ENCODE measurements at places on chromosomes 12 and 14.

DNA sequence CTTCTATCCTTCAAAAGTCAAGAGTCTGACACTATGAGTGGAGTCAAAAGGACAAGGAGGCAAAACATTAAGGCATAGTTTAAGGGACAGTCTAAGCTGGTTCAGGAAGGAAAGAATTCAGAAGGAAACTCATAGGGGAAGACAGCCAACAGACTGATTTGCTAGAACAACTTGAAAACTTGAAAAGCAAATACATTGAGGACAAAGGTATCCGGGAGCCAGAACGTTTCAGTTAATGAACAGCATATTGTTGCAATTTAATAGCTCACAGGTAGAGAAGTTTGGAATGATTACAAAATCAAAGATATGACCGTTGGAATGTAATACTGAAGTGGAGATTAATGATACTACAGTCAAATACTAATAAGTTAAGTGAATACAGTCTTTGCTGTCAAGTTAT is 312.8 kb upstream of the RPL10L start:
- no peak for DNase-seq

DNA sequence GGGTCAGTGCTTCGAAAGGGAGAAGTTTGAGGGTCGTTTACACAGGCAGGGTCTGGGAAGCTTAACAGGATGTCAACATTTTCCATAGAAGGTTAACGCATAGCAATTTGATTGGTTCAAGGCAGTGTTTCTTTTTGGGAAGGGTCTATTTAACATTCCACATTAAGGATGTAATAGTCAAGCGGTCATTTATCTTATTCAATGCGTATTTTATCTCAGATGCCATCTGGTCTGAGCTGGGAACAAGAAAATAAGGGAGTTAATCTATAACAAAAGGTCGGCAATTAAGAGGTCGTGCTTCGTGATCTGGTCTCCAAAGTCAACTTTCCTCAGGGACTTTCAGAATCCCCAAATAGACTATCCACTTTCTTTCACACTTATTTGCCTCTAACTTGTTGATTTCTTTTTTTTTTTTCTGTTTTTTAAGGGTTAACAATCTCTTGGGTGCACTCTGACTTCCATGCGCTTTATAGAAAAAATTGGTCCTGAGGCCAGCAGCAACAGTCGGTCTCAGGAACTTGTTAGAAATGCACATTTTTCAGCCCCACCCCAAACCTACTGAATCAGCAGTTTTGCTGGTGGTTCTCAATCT is 550 bp upstream of the RESF1 start:
- DNase-seq: no peak

DNA sequence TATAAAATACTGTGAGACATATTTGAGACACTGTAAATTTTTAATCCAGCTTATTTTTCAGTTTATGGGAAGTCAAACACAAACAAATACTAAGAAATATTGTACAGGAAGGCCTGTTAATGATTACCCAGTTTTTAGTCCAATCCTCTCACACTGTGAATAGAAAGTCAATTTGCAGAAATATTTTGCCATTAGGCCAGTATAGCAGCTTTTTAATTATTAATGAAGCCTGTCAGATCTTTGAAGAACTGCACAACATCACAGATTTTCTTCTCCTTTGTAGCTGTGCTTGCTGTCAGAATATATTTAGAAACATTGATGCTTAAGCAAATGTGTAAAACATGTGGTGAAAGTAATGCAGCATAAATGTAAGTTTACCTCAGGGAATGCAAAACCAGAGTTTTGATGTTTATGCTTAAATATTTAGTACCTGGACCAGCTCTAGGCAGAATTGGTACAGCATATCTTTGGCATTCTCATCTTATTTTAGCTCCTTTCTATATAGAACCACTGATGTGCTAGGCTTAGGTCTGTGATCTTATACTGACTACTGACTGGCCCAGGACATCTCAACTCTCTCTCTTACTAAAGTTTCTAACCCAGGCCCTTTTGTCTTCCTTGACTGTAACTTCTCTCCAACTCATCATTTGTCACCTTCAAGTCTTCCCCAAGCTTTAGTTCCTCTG is 230.8 kb upstream of the NAV3 start:
- no peak for DNase-seq

DNA sequence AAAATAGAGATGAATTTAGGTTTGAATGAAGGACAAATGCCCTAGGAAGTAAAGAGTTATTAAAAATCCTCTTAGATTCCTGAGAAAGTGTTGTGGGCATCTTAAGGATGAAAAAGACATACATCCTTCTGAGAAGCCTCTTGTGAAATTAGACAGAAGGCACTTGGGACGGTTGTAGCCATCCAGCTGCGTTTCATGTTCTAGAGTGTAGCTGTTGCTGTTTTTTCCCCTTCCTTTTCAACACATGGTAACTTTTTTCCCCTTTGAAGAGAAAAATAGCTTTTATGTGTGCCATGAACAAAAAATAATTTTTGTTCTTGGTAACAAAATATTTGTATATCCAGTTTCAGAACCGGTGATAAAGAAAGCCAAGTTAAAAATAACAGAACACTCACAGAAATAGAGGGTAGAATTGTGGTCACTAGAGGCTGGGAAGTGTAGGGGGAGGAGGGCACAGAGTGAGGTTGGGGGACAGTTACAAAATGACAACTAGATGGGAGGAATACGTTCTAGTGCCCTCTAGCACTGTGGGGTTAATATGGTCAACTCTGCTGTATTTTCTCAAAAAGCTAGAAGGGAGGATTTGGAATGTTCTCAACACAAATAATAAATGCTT is 58.4 kb downstream of the PTHLH start:
- no peak for DNase-seq

GRCh38 chr12:24944601-24944975 is 4.3 kb downstream of the BCAT1 start:
- DNase-seq: no peak
